ENCODE measurements at places on chromosomes 6 and 20.
A peak's percentile ranks its signal among the peaks of the same experiment; 100 is the strongest.

DNA sequence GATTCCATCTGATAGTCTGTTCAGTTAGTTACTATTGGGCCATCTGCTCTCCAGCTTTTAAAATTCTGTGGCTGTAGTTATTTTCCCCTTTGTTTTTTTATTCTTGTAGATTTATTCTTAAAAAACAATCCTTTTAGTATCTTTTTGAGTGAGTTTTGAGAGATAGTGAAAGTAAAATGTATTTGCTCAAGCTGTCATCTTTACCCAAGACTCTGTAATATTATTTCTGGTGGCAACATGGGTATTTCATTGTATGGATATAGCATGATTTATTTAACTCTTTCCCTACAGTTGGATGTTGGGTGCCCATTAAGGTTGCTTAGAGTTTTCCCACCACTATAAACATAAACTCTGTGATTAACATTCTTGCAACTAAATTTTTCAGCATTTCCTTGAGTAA lies 24.6 kb downstream of the STK4 start:
- DNase-seq = no peak

DNA sequence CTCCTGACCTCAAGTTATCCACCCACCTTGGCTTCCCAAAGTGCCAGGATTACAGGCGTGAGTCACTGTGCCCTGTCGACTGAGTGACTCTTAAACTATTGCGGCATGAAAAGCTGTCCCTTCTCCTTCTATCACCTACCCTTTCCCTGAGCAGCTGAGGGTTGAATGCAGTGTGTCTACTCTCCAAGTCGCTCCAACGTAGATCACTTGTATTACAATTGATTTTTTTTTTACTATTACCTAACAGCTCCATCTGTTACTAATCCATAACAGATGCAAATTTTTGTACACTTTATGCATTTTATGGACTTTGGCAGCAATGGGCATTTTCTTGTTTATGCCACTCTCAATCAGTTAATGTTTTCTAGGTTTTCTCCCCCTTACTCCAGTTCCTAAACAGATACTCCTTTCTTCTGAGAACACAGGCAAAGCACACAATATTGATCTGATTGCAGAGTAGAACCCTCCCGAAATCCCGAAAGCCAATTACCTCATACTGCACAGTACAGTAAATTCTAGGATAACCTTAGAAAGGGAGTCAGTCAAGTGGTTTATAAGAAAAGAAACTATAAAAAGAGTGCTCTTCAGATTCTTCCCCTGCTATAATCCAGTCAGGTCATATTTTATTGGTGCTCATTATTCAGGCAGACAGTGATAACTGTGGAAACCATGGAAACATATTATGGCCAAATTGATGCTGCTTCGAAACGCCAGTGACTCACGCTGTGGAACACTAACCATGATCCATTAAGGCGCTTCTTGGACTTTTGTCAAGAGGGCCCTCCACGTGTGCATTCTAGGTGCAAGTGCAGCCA lies 273.0 kb downstream of the ADGB start:
- DNase-seq = no peak

GRCh38 chr20:36205026-36205425 lies 31.3 kb upstream of the AAR2 start:
- no peak for DNase-seq

- no peak for DNase-seq
These were observed 582.4 kb downstream of the PHF3 start for GRCh38 chr6:64217721-64218620.

DNA sequence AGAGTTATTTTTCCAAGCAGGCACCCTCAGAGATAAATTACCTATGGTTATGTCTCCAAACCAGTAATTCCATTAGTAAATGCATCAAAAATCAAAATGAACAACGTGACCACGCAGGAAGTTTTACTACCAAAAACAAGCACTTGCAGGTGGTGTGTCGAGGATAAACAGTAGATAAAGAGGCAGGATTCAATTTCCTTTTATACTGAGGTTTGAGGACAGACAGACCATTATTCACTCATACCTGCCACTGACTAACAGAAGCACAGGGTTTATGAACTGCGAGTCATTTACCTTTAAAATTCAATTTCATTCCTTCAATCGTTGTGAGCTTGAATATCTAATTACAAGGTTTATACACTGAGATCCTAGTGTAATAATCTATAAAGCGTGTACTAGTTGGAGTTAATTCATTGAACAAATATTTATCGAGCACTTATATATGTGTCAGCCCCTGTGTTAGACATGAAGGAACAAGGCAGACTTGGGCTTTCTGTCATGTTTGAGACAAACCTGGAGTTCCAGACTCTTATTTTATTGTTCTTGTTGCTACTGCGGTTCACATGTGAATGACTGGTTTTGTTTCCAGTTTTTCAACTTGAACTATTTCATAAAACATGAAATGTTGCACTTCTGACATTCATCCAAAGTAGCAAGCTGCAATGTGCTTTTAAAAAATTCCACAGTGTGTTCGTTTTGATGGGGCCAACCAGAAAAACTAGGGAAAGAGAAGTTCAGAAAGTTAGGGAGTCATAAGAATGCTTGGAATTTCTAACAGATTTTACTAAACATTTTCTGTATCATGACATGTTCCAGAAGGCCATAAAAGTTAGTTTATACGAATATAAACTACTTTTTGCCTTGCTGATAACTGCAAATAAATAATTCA lies 205.6 kb downstream of the UST start:
- DNase-seq = no peak

DNA sequence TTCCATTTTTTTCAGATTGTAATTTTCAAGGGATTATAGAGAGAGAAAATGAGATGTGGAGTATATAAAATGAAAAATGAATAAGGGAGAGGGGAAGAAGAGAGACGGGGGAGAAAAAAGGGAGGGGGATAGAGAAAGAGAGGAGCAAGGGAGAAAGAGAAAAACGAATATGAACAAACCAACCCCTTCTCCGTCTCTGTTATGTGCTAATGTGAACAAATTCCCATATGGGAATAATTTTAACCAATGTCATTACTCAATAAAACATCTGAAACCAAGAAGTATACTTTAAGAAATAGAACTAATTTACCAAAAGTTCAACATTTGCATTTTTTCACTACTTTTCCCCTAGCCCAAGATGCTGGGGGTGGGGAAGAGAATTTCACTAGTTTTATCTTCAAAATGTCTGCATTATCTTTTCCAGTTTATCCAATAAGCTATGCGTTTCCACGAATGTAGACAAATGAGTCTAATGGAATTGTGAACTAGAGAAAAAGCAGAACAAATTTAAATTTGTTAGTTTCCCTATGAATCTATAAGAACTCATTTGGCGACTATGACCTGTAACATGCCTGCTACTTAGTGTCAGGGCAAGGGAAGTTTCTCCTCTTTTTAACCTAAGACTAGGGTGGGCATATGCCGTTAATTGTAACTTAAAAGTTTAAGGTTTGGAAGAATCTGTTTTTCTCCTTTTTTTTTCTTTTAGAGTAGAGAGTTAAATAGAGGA lies 286.3 kb downstream of the BTBD9 start:
- DNase-seq = no peak

DNA sequence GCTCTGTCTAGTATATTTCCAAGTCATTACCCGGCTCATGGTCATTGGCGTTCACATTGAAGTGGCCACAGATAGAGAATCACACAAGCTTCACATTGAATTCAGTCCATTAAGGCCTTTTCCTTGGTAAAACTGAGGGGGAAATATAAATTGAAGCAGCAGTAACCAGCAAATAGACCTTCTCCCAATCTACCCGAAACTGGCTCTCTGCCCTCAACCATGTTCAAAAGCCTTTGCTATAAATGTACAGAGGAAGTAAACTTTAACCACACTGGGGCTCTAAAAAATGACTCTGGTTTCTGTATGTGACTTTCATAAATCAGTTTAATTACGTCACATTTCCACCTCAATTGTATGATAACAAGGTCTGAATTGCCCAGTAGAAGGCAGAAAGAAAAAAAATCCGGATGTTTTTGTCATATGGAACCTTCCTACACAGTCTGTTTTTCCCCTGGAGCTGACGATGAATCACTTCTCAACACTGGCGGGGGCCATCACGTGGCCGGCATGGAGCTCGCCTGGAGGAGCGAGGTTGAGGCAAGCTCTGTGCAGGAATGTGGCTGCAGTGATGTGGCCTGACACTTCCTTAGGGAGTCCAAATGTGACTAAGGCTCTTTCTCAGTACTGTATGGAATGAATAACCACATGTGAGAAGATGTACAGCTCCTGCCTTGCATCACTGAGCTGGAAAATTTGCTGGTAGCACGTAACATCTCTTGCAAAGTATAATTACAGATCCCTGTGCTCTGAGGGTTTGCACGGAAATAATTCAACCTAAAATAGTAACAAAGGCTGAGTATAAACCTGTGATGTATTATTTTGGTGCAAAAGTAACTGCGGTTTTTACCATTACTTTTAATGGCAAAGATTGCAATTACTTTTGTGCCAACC lies 58.6 kb upstream of the SNX9 start:
- DNase-seq = peak; percentile 81

DNA sequence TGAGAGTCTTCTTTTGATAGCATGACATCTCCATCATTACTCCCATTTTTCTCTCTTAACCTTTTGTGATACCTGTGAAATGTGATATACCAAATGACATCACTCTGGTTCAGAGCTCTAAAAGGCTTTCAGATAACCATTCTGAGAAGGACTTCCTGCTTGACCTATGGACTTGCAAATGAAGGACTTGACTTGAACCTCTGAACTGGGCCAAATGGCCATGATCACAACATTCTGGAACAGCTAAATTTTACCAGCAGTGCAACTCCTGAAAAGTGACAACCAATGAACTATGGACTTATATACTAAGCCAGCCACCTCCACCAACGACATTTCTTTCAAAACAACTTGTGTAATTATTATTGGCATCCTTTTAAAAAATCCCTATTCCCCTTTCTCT lies 1085.8 kb upstream of the CITED2 start:
- DNase-seq = no peak

GRCh38 chr20:24332956-24333355 lies 136.5 kb upstream of the SYNDIG1 start:
- DNase-seq = no peak

DNA sequence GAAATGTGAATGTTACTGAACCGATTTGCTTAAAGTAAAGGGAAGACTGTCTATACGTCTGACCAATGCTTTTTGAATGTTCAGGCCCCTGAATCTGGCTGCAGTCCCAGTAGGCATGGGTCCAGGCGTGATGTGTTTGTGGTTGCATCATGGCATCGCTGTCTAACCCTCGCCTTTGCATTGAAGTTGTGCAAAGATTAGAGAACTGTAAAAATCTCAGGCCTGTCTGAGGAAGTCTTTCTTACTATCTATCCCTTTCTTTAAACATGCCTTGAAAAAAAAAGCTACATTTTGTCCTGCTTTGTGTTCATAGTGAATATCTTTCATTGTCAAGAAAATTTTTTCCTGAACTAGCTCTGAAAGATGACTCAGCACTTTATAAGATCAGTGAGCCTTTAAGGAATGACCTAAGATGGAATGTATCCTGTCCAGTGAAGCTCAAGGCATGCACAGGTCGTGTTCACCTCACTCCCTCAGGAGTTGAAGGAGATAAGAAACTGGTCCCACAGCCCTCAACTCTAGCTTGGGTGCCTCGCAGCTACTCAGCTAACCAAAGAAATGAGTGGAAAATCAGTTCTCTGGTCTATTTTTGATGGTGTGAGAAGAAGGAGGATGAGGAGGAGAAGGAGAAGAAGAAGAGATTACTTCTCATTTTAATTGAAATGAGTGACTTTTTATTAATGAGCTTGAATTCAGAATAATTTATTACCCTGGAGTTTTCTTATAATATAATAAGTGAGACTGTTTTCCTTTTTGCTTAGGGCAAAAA lies 48.6 kb downstream of the TPD52L1 start:
- no peak for DNase-seq

DNA sequence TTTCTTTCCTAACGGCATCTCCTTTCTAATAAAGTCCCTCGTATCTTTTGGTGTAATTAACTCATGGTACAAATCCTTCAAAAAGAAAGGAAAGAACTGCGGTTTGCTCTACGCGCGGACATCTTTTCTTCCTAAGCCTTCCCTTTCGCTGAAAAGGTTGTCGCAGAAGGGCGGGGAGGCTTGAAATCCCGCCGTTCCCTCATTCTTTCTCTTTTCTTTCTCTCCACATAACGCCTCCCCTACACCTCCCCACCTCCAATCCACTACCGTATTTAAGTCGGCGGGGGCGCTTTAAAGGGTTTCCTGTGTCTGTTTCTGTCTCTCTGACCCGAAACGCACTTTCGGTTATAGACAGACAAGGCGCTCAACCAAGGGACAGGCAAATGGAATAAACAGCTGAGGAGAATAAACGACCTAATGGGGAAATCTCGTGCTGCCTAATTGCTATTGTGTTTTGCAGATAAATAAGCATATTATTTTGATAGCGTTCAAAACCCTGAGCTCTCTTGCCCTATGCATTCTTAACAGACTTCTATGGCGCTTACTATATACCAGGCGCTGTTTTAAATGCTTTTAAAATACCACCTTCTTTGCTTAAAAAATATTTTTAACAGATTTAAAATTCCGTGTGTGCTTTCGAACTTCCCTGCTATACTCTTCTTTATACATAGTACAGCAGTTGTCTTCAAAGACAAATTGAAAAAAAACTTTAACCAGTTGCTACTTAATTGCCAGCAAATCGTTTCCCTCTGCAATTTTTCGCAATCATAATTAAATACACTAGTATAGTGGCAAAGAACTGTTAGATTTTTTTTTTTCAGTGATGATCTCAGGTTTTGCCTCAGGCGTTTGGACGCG lies 2.5 kb upstream of the HEY2 start:
- peak; percentile 67 for DNase-seq

GRCh38 chr20:11496380-11496779 lies 421.3 kb upstream of the BTBD3 start:
- DNase-seq = no peak

DNA sequence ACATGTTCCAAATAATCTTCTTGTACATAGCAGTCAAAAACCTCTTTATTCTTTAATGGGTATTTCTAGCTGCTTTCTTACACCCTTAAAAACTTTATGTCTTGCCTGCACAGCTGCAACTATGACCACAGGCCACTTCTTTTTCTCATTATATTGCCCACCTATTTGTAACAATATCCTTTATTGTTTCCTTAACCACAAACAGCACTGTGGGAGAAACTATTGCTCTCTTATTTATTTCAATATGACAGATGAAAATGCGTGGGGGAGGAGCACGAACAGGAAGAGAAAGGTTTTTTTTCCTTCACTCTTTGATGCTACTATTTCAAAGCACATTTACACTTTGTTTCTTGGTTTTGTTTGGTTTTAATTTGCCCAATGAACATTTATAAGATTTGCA lies 253.5 kb downstream of the GJA1 start:
- no peak for DNase-seq

DNA sequence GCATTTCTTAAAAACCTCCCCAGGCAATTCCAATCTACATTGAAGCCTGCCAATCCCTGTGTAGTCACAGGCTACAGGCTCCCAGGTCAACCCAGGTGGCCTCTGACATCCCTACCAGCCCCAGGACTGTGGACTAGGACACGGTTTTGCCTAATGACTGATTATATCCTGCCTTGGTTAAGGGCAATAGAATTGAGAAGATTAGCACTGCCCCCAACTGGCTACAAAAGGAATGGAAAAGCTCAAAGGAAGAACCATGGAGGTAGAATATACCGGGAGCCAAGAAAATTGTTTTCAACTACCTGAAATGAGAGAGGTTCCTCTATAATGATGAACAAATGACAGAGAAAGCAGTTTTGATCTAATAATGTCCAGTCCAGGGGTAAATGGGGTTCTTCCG lies 421.1 kb upstream of the AGPAT4 start:
- DNase-seq = no peak

- peak; percentile 8 for DNase-seq
These were observed 512.7 kb upstream of the ZNF337 start for GRCh38 chr20:26209171-26209941.

GRCh38 chr6:35136185-35136584 lies 5.0 kb downstream of the TCP11 start:
- no peak for DNase-seq

Data from T-helper 1 cell (primary cell).